K562 (cell line): ENCODE measurements at places on chromosomes 2 and 18. TPM values are rescaled to one million over a fixed set of nuclear protein-coding genes. Genes with fewer than 3 reads are reported as not detected.

Gene PID1
- total RNA-seq, result 0.20 TPM in 1 of 2 replicates, not detected in the other

Gene ADAM23
- total RNA-seq, result 0.02 and 0.16 TPM in 2 replicates

Gene STARD6
- not detected in 2 replicates for total RNA-seq

Gene FEV
- total RNA-seq, result 1.6 and 2.4 TPM in 2 replicates

Gene TNFAIP6
- total RNA-seq, result not detected in 2 replicates

- H3K36me3 ChIP-seq, result peaks cover 7% of the 10 kb centered on the region; the same call in 2 of the 3 replicates
- peaks cover 62% of the 10 kb centered on the region for H3K4me1 ChIP-seq
- no peaks in the 10 kb centered on the region for H3K27me3 ChIP-seq
- DNase-seq, result peak; percentile 23
- no peak overlapping the region for H3K27ac ChIP-seq
These were observed 4.5 kb downstream of the LPIN1 start for GRCh38 chr2:11750917-11751316.

GRCh38 chr18:55349685-55350084 lies 238.3 kb downstream of the TCF4 start:
- H3K4me3 ChIP-seq, result no peak overlapping the region
- DNase-seq, result no peak
- H3K27ac ChIP-seq, result no peak overlapping the region
- H3K36me3 ChIP-seq, result no peaks in the 10 kb centered on the region
- H3K4me1 ChIP-seq, result no peaks in the 10 kb centered on the region

- H3K4me3 ChIP-seq, result no peak overlapping the region
- DNase-seq, result peak; percentile 32
- no peaks in the 10 kb centered on the region; the same call in 2 of the 3 replicates for H3K4me1 ChIP-seq
- no peak overlapping the region for H3K27ac ChIP-seq
- no peaks in the 10 kb centered on the region for H3K36me3 ChIP-seq
These were observed 591.0 kb downstream of the ARHGAP15 start for GRCh38 chr2:143720095-143720664.

GRCh38 chr18:39205565-39206195 lies 1640.1 kb upstream of the CELF4 start:
- no peak overlapping the region for H3K4me3 ChIP-seq
- H3K4me1 ChIP-seq, result no peaks in the 10 kb centered on the region
- H3K36me3 ChIP-seq, result no peaks in the 10 kb centered on the region
- DNase-seq, result no peak

DNA sequence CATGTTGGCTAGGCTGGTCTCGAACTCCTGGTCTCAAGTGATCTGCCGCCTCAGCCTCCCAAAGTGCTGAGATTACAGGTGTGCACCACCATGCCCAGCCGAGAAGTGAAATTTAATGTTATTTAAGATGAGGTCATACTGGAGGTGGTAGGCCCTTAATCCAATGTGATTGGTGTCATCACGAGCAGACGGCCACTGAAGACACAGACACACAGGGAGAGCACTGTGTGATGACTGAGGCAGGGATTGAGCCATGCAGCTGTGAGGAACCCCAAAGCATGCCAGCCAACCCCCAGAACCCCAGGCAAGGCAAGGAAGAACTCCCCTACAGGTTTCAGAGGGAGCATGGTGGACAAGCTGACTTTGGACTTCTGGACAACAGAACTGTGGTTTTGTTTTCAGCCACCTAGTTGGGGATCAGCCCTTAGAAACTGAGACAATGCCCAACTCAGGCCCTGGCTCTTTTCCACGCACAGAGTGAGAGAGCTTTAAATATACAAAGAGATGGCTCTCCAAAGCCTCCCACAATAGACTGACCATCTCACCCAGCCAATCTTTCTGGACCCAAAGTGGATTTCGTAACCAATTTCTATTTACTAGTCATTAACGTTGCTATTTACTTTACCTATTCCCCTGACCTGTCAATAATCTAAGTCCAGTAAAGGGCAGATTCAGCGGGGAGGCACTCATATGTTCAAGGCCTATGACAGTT lies 34.2 kb downstream of the TBC1D8 start:
- H3K27ac ChIP-seq, result no peak overlapping the region
- no peak overlapping the region for H3K4me3 ChIP-seq
- H3K36me3 ChIP-seq, result no peaks in the 10 kb centered on the region
- no peak for DNase-seq

DNA sequence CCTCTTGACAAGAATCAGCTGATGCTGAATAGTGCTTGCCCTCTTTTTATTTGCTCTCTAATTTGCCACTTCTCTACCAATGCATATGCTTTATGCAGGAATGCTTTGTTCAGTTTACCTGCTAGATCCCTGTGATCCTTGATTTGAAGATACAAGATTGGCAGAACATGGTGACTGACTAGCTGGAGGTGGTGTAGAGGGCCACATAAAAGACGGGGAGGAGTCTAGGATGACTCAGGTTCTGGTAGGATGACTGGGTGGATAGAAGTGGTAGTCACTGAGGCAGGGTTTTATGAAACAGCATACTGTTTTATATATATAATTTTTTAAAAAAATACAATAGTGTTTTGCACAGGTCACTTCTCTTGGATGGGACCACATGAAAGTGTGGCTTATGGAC lies 6.3 kb upstream of the ADGRF3 start:
- H3K27ac ChIP-seq, result peak overlapping the region; percentile 21; the same call in 2 of the 3 replicates
- H3K4me1 ChIP-seq, result peaks cover 39% of the 10 kb centered on the region
- H3K4me3 ChIP-seq, result no peak overlapping the region
- peaks cover 34% of the 10 kb centered on the region for H3K36me3 ChIP-seq
- peak; percentile 65 for DNase-seq

DNA sequence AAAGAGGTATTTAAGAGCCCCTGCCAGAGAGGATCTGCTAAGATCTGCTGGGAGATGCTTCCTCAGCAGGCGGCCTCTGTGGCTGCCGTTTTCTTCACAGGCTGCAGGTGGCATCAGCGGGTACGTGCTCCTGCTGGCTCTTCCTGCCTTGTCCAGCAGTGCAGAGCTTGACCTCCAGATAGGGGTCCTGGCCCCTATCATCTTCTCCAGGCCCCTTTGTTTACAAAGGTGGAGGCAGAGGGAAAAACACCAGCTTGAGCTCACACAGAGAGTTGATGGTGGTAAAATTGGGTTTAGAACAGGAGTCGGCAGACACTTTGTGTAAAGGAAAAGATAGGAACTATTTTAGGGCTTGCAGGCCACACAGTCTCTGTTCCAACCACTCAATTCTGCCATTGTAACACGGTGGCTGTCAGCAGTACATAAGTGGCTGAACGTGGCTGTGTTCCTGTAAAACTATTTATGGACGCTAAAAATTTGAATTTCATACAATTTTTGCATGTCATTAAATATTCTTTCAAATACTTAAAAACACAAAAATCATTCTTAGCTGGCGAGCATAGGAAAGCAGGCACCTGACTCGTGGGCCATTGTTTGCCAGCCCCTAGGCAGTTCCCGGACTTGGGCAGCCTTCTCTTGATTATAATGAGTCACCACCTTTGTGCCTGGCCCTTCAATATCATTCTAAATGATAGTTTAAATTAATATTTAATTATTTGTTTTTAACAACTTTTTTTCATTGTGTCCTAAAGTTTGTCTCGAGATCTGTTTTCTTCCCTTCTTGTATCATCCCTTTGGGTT lies 98.2 kb upstream of the B3GNT7 start:
- H3K4me3 ChIP-seq, result no peak overlapping the region
- H3K4me1 ChIP-seq, result peaks cover 3% of the 10 kb centered on the region; the same call in 1 of the 2 replicates
- DNase-seq, result peak; percentile 68
- no peak overlapping the region for H3K27ac ChIP-seq

DNA sequence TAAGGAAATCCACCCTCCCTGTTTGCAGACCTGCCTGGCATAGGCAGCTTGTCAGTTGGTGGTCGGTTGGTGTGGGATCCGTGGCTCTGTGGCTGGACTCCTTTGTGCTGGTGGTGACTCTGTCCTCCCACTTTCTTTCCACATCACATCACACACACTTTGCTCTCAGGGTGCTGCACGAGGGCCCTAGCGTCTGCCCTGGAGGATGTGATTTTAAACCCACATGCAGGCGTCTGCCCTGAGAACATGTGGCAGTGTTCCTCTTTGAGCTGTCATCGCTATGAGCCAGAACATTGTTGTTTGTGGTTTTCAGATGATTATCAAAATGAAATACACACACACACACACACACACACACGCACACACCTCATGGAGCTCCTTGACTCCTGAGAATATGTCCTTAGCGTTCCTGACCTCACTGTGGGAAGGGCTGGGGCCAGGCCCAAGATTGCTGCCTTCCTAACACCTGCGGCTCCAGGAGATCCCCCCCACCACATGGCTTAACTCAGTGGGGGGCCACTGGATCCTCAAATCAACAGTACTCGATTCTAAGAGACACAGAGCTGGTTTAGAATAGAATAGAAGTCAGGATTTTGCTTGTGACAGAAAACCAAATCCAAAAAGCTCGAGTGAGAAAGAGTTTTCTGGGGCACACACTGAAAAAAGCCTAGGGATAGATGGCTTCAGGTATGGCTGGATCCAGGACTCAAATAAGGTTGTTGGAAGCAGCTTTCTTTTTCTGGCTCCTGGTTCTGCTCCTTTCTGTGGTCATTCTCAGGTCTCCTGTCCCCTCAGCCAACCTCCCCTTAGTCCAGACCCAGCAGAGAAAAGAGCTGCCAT lies 54.8 kb downstream of the RTP5 start:
- H3K27me3 ChIP-seq, result no peaks in the 10 kb centered on the region; the same call in 2 of the 3 replicates
- H3K27ac ChIP-seq, result no peak overlapping the region
- no peak for DNase-seq

DNA sequence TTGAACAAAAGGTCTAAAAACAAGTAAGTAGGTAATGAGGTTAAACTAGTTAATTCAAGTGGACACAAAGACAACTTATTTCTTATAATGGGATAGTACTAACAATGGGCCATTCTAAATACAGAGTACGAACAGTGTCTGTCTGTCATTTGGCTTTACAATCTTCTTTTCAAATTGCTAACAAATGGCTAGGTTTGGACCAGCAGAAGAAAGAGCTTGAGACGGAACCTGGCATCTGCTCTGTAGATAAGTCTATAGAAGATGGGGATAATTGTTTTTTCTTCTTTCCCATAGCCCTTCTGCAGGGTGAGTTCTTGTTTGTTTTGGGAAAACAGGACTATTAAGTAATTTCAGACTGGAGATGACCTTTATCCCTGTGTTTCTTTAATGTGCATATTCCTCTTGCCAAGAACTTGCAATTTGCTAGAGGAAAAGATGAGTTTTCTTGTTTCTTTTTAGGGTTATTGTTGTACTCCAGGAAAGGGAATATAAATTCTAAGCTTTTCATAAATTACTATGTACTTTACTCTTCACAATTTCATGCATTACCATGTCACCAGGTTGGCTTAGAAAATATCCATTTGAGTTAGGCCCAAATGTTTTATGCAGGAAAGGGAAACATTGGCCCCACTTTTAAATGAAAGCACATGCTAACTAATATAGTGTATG lies 500.5 kb upstream of the SYT4 start:
- DNase-seq, result no peak
- no peak overlapping the region for H3K4me3 ChIP-seq
- no peaks in the 10 kb centered on the region for H3K36me3 ChIP-seq
- H3K4me1 ChIP-seq, result no peaks in the 10 kb centered on the region
- no peaks in the 10 kb centered on the region for H3K27me3 ChIP-seq

DNA sequence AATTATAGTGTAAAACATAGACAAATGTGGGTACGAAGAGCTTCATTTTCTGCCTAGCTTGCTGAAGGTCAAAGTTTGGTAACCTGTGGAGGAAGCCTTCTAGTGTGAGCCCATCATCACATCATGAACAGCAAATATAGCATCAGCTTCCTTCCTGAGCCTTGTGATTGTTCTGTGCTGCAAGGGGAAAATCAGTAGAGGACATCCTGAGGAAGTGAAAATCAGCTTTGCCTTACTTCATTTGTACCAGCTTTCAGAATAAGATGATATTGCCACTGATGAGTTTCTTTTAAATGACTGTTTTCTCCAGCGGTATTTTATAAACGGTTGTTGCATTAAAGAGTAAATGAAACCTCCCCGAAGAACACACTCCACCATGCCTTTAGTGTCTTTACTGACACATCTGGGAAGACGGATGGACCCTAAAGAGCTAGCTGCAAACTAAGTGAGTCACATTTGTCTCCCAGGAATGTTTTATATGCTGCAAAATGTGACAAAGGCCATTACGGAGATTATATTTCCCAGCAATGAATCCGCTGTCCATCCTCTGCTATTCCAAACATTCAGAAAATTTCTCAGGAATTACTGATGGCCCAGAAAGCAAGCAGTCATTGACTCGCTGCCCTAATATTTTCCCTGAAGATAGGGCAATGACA lies 1272.8 kb downstream of the SUCLG1 start:
- no peak overlapping the region for H3K27ac ChIP-seq
- H3K27me3 ChIP-seq, result no peaks in the 10 kb centered on the region
- no peaks in the 10 kb centered on the region for H3K4me1 ChIP-seq
- no peak overlapping the region for H3K4me3 ChIP-seq
- no peaks in the 10 kb centered on the region for H3K36me3 ChIP-seq

DNA sequence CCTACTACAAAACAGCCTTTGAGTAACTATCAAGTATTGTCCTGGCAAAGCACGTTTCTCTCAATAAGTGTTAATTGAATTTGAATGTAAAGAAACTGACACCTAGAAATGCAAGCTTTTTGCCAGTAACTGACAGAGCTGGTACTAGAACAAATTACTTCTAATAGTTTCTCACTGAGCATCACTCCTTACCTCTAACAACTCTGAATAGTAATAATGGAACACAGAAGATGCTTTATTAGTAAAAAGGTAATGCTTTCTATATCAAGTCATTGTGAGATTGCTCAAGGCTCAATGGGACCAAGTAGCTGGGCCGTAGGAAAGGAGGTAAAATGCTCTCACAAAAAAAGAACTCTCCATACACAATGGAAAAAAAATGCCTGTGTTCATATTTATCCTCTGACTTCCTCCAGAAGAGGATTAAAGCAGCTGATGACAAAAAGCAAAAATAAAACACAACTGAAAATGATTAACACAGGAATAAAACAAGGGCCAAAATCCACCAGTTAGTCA lies 11.8 kb downstream of the RASGRP3 start:
- no peaks in the 10 kb centered on the region for H3K36me3 ChIP-seq
- H3K4me1 ChIP-seq, result no peaks in the 10 kb centered on the region
- no peak overlapping the region for H3K27ac ChIP-seq
- DNase-seq, result no peak

DNA sequence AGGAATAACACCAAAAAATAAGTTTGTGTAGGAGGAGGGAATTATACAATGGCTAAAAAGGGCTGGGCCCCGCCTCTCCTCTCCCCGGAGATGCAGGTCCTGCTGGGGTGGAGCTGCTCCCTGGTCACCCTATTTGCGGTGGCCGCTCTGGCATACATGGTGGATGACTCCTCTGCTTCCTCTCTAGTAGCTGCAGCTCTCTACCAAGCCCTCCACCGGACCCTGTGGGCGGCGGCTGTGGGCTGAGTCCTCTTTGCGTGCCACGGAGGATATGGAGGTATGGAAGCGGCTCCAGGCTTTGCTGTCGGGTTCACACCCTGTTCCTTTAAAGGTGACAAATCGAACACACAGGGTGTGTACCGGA lies 77.1 kb upstream of the SEC11C start:
- no peak for DNase-seq
- peaks cover 23% of the 10 kb centered on the region for H3K27me3 ChIP-seq
- H3K4me1 ChIP-seq, result no peaks in the 10 kb centered on the region
- no peak overlapping the region for H3K27ac ChIP-seq
- no peaks in the 10 kb centered on the region for H3K36me3 ChIP-seq
- H3K4me3 ChIP-seq, result no peak overlapping the region

- H3K27ac ChIP-seq, result no peak overlapping the region
- no peak overlapping the region for H3K4me3 ChIP-seq
- H3K4me1 ChIP-seq, result peaks cover 4% of the 10 kb centered on the region; the same call in 1 of the 2 replicates
These were observed 29.0 kb upstream of the TNS1 start for GRCh38 chr2:218031771-218032257.

- H3K4me3 ChIP-seq, result no peak overlapping the region
- no peaks in the 10 kb centered on the region for H3K27me3 ChIP-seq
- no peaks in the 10 kb centered on the region for H3K36me3 ChIP-seq
- no peaks in the 10 kb centered on the region for H3K4me1 ChIP-seq
- H3K27ac ChIP-seq, result no peak overlapping the region
These were observed 123.2 kb downstream of the THADA start for GRCh38 chr2:43472527-43473194.
